ENCODE measurements at places on chromosomes 2 and 18. TPM values are rescaled to one million over a fixed set of nuclear protein-coding genes. Genes with fewer than 3 reads are reported as not detected.

GBX2 gene
- total RNA-seq: not detected

PJVK gene
- total RNA-seq: 2.9 TPM

SLC23A3 gene
- total RNA-seq: 0.37 TPM

RHOB gene
- 4.5 TPM for total RNA-seq

ERFE gene
- not detected for total RNA-seq

FOXD4L1 gene
- 0.16 TPM for total RNA-seq

KIF5C gene
- total RNA-seq: 0.37 TPM

B3GNT7 gene
- total RNA-seq: 10.1 TPM

SH3YL1 gene
- 18.7 TPM for total RNA-seq

NT5C1B gene
- total RNA-seq: not detected

PDE11A gene
- not detected for total RNA-seq

VSNL1 gene
- total RNA-seq: not detected

FMNL2 gene
- total RNA-seq: 0.64 TPM

LIMS2 gene
- 0.51 TPM for total RNA-seq

EXOC6B gene
- total RNA-seq: 1.8 TPM

CTAGE1 gene
- total RNA-seq: not detected

HAAO gene
- 41.6 TPM for total RNA-seq

HOXD13 gene
- total RNA-seq: not detected

LYPD6 gene
- not detected for total RNA-seq

PRKAG3 gene
- not detected for total RNA-seq

ABCG5 gene
- not detected for total RNA-seq

TDRD15 gene
- total RNA-seq: not detected

FAM124B gene
- total RNA-seq: not detected

AFTPH gene
- total RNA-seq: 40.0 TPM

POU3F3 gene
- not detected for total RNA-seq

EPHA4 gene
- 0.33 TPM for total RNA-seq

C1GALT1C1L gene
- not detected for total RNA-seq

GPR35 gene
- total RNA-seq: 0.56 TPM

FBXO48 gene
- 0.85 TPM for total RNA-seq

MOCOS gene
- total RNA-seq: 0.38 TPM

KANSL1L gene
- total RNA-seq: 4.3 TPM

PER2 gene
- 15.1 TPM for total RNA-seq

ZNF521 gene
- not detected for total RNA-seq

SEPTIN2 gene
- total RNA-seq: 244 TPM

TMBIM1 gene
- total RNA-seq: 26.9 TPM

SLC38A11 gene
- total RNA-seq: not detected

ATG4B gene
- total RNA-seq: 61.0 TPM

DCC gene
- total RNA-seq: not detected

PRPF40A gene
- total RNA-seq: 145 TPM

IL36G gene
- not detected for total RNA-seq

MARCHF4 gene
- not detected for total RNA-seq

GKN1 gene
- total RNA-seq: not detected

CD302 gene
- 2.1 TPM for total RNA-seq

RDH14 gene
- total RNA-seq: 20.3 TPM

KCNE4 gene
- total RNA-seq: not detected

HPCAL1 gene
- total RNA-seq: 10.8 TPM

PASK gene
- 54.9 TPM for total RNA-seq

Data from GM12878 (cell line).